Stimulated activated naive CD4-positive, alpha-beta T cell (primary cell): ENCODE measurements at places on chromosomes 11 and 22.

DNA sequence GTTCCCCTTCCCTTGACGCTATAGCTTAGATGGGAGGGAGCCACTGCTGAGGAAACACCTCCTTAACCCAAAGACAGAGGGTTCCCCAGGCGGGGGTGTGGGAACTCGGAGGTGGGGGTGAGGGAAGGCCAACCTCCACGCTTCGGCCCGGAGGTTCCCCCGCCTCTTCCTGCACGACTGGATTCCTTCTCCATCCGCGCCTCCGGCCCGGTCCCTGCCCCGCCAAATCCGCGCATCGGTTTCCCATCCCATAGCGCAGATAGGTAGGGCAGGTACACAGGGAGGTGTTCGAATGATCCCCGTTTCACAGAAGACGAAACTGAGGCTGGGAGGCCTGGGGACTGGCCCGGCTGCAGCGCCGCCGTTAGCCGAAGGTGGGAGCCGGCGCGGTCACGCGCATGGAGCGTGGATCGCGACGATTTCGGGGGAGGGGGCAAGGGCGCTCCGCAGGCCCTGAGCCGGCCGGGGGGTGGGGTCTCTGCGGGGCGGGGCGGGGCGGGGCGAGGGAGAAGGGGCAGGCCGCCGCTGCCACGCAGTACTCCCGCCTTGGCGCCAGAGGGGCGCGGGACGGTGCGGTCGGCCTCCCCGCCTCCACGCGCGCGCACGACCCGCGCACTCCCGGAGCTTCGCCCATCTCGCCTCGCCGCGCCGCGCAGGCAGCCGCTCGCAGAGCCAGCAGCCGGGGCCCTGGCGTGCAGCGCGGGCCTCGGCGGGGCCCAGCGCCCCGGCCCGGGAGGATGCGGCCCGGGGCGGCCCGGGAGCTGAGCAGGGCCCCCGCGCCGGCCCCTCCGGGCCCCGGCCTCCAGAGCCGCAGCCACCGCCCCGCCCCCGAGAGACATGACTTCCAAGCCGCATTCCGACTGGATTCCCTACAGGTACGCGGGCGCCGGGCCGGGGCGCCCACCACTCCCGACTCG, at the start of gene TUB:
TSS of gene TUB (plus strand) at position 538 of the 917 bp plus-strand sequence. CDS start at position 838, 300 bp downstream.
- no peak for DNase-seq

- DNase-seq: no peak
These were observed 1.1 kb upstream of the GPR83 start for GRCh38 chr11:94402355-94402754.

- no peak for DNase-seq
These were observed 2.5 kb downstream of the ROBO3 start for GRCh38 chr11:124867700-124868099.

- no peak for DNase-seq
These were observed 759 bp downstream of the DESI1 start for GRCh38 chr22:41619979-41620588.

DNA sequence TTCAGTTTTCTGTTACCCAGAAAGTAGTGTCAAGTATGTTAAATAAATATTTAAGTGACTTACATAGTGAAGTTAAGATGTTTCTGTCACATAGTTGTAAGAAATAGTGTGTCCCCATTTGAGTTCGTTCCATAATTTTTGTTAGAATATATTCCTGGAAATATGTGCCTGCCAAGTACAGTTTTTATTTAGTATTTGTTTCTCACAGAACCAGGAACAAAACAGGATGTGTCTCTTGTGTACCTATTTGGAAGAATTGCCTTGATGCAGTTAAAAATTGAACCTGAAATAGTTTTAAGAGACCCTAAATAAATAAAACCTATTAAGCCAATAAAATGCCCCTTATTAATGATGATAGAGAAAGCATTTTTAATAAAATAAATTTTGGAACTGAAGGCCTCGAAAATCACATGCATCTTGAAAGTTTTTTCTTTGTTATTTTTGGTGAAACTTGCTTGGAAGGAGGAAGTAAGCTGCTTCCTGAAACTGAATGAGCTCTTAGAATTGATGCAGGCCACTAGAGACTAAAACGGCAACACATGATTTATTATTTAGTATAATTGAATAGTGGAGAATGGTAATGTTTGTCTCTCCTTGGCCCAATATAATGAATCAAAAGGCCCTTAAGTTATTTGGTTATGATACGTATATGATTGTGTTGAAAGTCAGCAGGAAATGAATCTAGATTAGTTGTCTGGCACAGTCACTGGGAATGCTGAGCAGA, 55.9 kb downstream of the SWAP70 start:
- DNase-seq: no peak

DNA sequence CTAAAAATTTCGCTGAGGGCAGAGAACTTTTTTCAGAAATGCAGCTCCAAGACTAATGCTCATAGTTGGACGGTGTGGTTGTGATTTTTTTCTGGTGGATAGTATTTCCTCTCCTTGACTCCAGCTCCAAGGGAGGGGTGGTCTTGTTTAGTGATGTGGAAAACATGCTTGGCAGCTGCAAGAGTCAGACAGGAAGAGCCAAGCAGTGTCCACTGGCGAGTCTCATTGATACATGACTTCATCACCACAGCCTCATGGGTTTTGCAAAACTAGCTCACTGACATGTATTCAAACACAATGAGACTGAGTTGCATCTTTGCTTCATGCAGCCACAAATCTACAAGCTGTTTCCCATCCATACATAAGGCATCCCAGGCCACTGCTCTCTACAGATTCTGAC, 7.3 kb upstream of the KCNJ1 start:
- DNase-seq: no peak

DNA sequence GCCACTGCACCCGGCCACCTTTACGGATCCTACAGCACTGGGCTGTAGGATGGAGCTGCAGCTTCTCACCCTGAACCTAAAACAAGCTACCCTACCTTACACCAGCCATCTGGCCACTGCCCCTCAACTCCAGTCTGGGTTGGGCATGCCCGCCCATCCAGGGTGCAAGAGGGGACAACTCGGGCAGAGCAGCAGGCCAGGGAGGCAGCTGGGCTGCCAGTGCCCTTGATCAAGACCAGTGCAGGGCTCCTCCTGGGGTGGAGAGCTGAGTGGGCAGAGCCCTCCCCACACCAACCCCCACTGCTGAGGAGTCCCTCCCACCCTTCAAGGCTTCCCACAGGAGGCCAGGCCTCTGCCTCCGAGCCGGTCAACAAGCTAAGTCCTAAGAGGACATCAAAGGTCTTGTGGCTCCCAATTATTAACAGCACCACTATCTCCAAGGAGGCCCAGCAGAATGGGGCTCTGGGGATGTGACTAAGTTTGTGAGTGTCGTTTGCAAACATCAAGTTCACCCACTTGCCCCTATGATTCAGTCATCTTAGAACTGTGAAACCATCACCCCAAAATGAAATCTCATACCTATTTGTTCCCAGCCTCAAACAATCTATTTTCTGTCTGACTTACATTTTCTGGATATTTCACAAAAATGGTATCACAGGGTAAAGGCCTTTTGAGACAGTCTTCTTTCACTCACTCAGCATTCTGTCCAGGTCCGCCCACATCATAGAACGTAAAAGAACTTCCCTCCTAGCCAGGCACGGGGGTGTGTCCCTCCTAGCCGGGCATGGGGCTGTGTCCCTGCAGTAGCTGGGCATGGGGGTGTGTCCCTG, 11.0 kb downstream of the GATD1 start:
- no peak for DNase-seq

GRCh38 chr11:108286370-108286769, 63.5 kb downstream of the ATM start:
- no peak for DNase-seq

DNA sequence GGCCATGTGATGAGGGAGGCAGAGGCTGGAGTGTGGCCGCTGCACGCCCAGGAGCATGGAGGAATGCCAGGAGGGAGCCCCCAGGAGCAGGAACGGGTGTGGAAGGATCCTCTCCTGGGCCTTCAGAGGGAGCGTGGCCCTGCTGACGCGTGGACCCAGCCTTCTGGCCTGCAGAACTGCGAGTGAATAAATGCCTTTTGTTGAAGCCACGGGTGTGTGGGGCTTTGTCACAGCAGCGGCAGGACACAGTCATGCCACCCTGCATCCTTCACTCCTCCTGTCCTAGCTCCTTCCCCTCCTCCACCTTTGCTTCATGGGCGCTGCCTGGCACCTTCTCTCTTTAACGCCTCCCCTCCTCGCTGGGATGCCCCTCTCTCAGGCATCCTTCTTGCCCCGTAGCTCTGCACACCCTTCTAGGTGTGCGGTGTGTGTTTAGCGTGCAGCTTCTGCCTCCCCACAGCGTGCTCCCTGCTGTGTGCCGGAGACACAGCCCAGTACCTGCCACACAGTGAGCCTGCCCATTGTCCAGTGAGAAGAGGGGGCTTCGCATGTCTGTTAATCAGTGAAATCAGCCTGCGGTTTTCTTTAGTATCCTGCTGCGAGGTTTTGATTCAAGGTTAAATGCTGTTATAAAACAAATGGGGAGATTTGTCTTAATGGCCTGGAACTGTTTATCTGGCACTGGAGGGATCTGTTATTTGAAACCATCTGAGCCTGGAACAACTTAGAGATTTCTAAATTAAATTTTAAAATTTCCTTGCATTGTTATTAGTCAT, 459.6 kb downstream of the TBC1D22A start:
- DNase-seq: no peak

DNA sequence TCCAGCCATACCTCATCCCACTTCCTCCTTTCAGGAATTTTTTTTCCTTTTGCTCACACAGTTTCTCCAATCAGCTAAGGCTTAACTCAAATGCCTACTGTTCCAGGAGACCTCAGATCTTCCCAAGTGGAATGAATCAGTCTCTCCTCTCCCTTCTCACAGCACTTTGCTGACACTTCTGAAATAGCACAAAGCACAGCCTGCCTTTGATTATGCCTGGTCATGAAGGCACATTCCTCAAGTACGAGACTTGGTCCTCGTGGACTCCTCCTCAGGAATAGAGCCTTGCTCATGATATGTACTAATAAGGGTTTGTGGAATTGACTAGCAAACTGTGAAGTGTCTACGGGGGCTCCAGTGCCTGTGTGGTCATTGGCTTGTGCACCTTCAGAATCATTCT, 176.7 kb upstream of the TENM4 start:
- DNase-seq: no peak

DNA sequence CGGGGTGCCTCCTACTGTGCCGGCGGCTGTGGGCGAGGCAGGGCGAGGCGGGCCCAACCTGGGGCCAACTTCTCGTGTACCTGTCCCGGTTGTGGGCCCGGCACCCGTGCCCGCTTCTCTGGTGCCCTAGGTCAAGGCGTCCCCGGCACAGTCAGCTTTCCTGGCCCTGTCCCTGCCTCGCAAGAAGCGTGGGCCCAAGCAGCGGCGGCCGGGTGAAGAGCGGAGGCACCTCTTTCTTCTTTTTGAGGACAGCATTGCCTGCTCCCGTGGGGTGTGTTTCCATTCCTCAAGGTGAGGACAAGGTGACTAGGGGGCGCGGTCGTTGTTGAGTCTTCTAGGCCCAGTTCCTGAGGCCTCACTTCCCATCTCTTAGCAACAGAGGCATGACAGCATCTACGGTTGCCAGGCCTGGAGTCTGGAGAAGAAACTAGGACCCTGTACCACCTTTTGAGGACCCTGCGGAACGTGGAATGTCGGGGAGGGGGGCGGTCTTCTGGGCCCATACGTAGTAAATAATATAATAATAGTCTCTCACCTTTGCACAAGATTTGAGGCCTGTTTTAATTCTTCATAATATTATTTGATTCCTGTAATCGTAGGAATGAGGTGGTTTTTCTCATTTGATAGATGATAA, 418 bp downstream of the ACO2 start:
- DNase-seq: no peak

GRCh38 chr11:112963368-112963955, 2.2 kb downstream of the NCAM1 start:
- DNase-seq: no peak

DNA sequence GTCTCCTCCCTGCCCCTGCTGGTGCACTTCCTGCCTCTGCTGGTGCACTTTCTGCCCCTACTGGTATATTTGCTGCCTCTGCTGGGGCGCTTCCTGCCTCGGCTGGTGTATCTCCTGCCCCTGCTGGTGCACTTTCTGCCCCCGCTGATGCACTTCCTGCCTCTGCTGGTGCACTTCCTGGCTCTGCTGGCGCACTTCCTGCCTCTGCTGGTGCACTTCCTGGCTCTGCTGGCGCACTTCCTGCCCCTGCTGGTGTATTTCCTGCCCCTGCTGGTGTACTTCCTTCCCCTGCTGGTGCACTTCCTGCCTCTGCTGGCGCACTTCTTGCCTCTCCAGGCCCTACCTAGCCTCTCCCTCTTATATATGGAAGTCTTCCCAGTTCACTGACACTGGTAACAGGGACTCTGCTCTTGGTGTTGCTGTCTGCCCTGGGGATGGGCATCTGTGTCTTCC, 10.1 kb downstream of the MTFP1 start:
- peak; percentile 77 for DNase-seq
